HTR-8/SVneo (cell line): ENCODE measurements at places on chromosomes 4 and X.
A peak's percentile ranks its signal among the peaks of the same experiment; 100 is the strongest.

GRCh38 chr4:2794486-2795299 lies 1.8 kb downstream of the SH3BP2 start:
- no peak for DNase-seq

DNA sequence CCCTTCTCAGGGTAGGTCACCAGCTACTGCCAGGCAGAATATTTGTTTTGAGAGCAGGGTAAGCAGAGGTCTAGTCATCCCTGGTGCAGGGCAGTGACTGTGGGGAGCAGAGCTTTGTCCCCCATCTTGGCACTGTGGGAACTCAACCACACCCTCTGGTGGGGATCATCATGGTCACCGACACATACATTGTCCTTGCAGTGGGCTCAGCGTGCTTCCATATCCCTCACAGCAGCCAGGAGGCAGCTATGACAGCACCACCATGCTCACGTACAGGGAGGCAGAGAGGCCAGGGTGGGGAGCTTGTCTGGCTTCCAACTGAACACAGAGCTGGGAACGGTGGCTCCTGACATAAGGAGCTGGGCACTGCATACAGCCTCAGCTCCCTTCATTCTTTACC lies 102.3 kb downstream of the ENPP6 start:
- no peak for DNase-seq

GRCh38 chrX:55638933-55639332 lies 15.7 kb downstream of the FOXR2 start:
- DNase-seq = no peak

DNA sequence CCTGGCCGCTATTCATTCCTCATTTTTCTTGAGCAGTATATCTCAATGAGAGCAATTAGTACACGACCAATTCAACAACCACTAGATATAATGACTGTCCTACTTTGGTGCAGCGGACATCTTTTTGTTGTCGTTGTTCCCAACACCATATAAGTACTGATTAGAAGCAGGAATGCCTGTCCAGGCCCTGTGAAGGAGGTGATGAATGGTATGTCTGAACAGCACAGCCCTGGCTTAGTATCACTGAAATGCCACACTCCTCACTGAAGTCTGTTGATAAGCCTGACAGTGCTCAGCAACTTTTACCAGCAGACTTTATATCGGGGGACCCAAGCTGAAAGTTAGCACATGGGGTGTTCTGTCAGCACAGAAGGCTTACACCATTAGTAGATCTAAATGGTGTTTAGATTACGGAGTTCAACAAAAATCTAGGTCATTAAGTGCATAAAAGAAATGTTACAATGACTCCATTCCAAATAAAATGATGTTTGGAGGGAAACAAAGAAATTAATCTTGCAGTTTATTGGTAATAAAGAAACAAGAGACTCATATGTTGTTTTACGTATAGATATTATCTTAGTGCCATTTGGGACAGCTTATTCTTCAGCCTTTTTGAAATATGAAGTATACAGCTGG lies 228.3 kb upstream of the TTC29 start:
- no peak for DNase-seq

DNA sequence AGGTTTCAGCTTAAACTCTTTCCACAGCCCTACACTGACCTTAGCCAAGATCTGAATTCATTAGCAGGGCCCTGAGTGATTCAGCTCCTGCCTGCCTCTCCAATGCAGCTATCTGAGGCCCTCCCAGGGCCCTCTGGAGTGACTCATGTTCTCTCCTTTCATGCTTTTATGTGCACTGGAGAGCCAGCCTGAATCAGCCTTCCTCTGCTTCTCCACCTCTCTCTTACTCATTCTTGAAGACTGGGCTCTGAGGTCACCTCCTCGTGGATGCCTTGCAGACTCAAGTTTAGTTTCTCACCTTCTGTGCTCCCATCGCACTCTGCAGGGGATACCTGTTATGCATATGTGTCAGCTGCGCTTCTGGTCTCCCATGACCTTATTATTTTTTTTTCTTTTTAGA lies 3.1 kb upstream of the OCIAD2 start:
- DNase-seq = peak; percentile 84

- DNase-seq = no peak
These were observed 196.5 kb downstream of the ARHGAP10 start for GRCh38 chr4:147928400-147928799.

GRCh38 chr4:183422962-183423631 lies 21.3 kb upstream of the CDKN2AIP start:
- peak; percentile 66 for DNase-seq

DNA sequence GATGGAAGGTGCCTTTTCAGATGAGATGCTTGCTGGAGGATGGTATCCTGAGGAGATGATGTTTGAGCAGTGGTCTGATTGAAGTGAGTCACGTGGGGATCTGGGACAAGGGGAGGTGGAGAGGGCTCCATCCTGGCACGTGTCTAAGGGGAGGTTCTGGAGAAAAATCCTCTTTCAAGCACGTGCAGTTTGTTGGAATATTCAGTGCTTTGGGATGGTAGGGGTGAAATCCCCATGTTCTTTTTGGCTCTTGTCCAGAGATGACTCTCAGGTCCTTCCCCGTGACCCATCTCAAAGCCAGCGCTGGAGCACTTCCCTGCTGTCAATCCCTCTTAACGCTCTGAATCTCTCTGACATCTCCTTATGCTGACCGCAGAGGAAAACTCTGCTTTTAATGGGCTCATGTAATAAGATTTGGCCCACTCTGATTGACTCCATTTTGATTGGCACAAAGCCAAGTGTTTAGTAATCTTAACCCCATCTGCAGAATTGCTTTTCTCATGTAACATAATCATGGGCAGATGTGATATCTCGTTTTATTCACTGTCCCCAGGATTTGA lies 10.8 kb upstream of the KLKB1 start:
- DNase-seq = no peak
